Tibial nerve (tissue), 4 donors: ENCODE measurements at places on chromosomes 12 and 14. TPM values are rescaled to one million over a fixed set of nuclear protein-coding genes. Genes with fewer than 3 reads are reported as not detected.

The HCAR1 gene
- total RNA-seq: 1.3 TPM

The P2RX2 gene
- total RNA-seq: not detected

DNA sequence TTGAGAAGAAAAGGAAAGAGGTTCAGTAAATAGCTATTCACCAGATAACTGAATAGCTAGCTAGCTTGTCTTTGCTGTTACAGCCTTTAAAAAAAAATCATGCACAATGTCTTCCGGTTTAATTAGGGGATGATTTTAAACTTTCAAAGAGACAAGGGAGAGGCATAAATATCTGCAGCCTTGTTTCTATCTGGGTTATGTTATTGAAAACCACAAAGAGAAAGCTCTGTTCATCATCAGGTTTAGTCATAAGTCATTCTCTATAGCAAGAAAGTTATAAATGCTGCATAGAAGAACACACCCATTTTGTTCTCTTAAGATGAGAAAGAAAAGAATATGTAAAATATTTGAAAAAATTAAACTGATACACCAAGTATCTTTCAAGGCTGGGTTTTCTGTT lies 1046.9 kb downstream of the AACS start:
- H3K4me3 ChIP-seq: no peak overlapping the region
- no peaks in the 10 kb centered on the region for H3K27me3 ChIP-seq
- H3K36me3 ChIP-seq: no peaks in the 10 kb centered on the region
- DNase-seq: no peak
- no peaks in the 10 kb centered on the region for H3K4me1 ChIP-seq

- H3K27ac ChIP-seq: no peak overlapping the region
- no peaks in the 10 kb centered on the region for H3K4me1 ChIP-seq
- DNase-seq: no peak
- no peaks in the 10 kb centered on the region for H3K27me3 ChIP-seq
Observed at GRCh38 chr14:65290830-65291229, 121.7 kb upstream of the FUT8 start.

- no peaks in the 10 kb centered on the region for H3K4me1 ChIP-seq
- no peak for DNase-seq
- H3K27ac ChIP-seq: no peak overlapping the region
- H3K27me3 ChIP-seq: peaks cover 8% of the 10 kb centered on the region
Observed at GRCh38 chr14:91315844-91316267, 71.4 kb upstream of the GPR68 start.

- H3K4me3 ChIP-seq: no peak overlapping the region
- H3K36me3 ChIP-seq: no peaks in the 10 kb centered on the region
- H3K4me1 ChIP-seq: no peaks in the 10 kb centered on the region
- H3K27me3 ChIP-seq: no peaks in the 10 kb centered on the region
- no peak overlapping the region for H3K27ac ChIP-seq
Observed at GRCh38 chr12:116442946-116443345, 116.2 kb upstream of the MAP1LC3B2 start.
